ENCODE measurements at places on chromosomes 4 and X.

DNA sequence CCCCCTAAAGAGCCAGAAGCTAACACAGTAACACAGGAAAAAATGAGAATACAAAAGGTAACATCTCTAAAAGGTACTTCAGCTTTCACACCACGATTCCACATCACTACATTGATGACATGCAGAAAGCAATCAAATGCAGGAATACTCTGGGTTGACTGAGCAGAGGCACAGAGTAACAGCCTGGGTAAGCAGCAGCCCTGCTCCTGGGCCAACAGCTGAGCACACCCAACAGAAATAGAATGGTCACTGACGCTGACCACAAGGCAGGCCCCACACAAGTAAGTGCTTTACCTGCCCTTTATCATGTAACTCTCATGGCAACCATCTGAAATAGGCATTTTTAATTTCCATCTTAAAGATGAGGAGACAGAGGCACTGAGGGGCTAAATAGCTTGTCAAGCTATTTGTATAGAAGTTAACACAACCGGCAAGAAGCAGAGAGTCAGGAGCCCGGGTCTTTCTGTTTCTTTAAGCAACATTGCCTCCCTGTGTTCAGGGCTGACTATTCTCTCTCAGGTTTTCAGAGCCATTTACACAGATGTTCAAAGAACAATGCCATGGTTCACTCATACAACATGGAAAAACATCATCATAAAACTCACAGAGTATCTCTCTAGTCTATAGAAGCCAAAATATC lies 168.9 kb downstream of the ZNF674 start:
- peaks cover 18% of the 10 kb centered on the region for H3K4me1 ChIP-seq
- DNase-seq, result peak; percentile 52
- H3K4me3 ChIP-seq, result no peak overlapping the region
- no peaks in the 10 kb centered on the region for H3K36me3 ChIP-seq

- H3K4me1 ChIP-seq, result peaks cover 46% of the 10 kb centered on the region
- H3K36me3 ChIP-seq, result peaks cover 6% of the 10 kb centered on the region
- no peak overlapping the region for H3K4me3 ChIP-seq
- H3K27me3 ChIP-seq, result no peaks in the 10 kb centered on the region
Measured at GRCh38 chr4:148061795-148062194, 329.9 kb downstream of the ARHGAP10 start.

DNA sequence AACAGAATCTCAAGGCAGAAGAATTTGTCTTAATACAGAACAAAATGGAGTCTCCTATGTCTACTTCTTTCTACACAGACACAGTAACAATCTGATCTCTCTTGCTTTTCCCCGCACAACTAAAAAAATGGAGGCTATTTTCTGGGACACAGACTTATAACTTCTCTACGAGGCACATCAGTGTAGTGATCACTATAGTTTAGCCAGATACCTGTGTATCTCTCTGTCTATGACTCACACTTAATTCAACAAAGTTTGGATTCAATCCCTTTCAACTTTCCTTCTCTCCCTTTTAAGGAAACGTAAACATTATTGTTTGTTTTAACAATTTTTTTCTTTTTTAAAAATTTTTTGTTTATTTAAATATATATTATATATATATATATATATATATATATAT lies 29.4 kb downstream of the APELA start:
- H3K27ac ChIP-seq, result no peak overlapping the region

GRCh38 chrX:46912603-46913491 lies 626 bp downstream of the JADE3 start:
- H3K4me1 ChIP-seq, result peaks cover 10% of the 10 kb centered on the region
- H3K27ac ChIP-seq, result no peak overlapping the region
- H3K4me3 ChIP-seq, result peak overlapping the region; percentile 71

GRCh38 chr4:2489081-2489805 lies 20.3 kb downstream of the RNF4 start:
- H3K27ac ChIP-seq, result peak overlapping the region; percentile 86
- DNase-seq, result no peak
- H3K27me3 ChIP-seq, result no peaks in the 10 kb centered on the region
- H3K36me3 ChIP-seq, result peaks cover 39% of the 10 kb centered on the region
- H3K4me3 ChIP-seq, result no peak overlapping the region
- H3K4me1 ChIP-seq, result peaks cover 52% of the 10 kb centered on the region

- H3K27me3 ChIP-seq, result peaks cover 15% of the 10 kb centered on the region
- peaks cover 6% of the 10 kb centered on the region for H3K4me1 ChIP-seq
- no peaks in the 10 kb centered on the region for H3K36me3 ChIP-seq
- DNase-seq, result no peak
- H3K27ac ChIP-seq, result no peak overlapping the region
Measured at GRCh38 chr4:76698141-76698540, 199.8 kb downstream of the SOWAHB start.

GRCh38 chr4:38673130-38673978 lies 9.4 kb downstream of the KLF3 start:
- peaks cover 89% of the 10 kb centered on the region for H3K4me1 ChIP-seq
- no peak overlapping the region for H3K4me3 ChIP-seq
- no peaks in the 10 kb centered on the region for H3K27me3 ChIP-seq
- peaks cover 3% of the 10 kb centered on the region for H3K36me3 ChIP-seq

GRCh38 chrX:6821730-6822129 lies 286.8 kb upstream of the VCX3A start:
- H3K4me1 ChIP-seq, result no peaks in the 10 kb centered on the region
- no peaks in the 10 kb centered on the region for H3K36me3 ChIP-seq
- H3K4me3 ChIP-seq, result no peak overlapping the region
- no peak overlapping the region for H3K27ac ChIP-seq

- DNase-seq, result no peak
- no peaks in the 10 kb centered on the region for H3K4me1 ChIP-seq
- no peaks in the 10 kb centered on the region for H3K36me3 ChIP-seq
- H3K27me3 ChIP-seq, result no peaks in the 10 kb centered on the region
- H3K4me3 ChIP-seq, result no peak overlapping the region
Measured at GRCh38 chr4:29390921-29391320, 1329.2 kb upstream of the PCDH7 start.

- no peak overlapping the region for H3K4me3 ChIP-seq
- no peaks in the 10 kb centered on the region for H3K36me3 ChIP-seq
- H3K27me3 ChIP-seq, result peaks cover 2% of the 10 kb centered on the region
- no peak overlapping the region for H3K27ac ChIP-seq
- peaks cover 7% of the 10 kb centered on the region for H3K4me1 ChIP-seq
Measured at GRCh38 chrX:112851806-112852205, 11.2 kb upstream of the AMOT start.

DNA sequence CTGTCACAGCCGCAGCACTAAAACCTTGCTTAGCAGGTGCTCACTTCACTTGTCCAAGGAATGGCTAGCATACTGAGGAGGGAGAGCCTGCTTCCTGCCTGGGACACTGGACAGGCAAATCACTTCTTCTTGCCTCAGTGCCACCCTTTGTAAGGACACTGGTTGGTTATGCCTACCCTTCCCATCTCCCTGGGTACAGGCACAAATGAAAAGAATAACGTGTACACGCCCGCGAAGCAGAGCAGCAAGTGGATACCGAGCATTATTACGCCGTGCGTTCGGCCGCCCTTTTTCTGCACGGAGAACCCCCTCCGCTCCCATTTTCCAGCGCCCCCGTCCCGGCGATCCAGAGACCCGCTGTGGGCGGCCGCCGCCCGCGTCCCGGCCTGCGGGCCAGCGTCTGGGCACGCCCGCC lies 338 bp upstream of the KLHL2 start:
- H3K27me3 ChIP-seq, result no peaks in the 10 kb centered on the region
- H3K36me3 ChIP-seq, result peaks cover 3% of the 10 kb centered on the region
- H3K4me3 ChIP-seq, result peak overlapping the region; percentile 75
- H3K27ac ChIP-seq, result peak overlapping the region; percentile 87

DNA sequence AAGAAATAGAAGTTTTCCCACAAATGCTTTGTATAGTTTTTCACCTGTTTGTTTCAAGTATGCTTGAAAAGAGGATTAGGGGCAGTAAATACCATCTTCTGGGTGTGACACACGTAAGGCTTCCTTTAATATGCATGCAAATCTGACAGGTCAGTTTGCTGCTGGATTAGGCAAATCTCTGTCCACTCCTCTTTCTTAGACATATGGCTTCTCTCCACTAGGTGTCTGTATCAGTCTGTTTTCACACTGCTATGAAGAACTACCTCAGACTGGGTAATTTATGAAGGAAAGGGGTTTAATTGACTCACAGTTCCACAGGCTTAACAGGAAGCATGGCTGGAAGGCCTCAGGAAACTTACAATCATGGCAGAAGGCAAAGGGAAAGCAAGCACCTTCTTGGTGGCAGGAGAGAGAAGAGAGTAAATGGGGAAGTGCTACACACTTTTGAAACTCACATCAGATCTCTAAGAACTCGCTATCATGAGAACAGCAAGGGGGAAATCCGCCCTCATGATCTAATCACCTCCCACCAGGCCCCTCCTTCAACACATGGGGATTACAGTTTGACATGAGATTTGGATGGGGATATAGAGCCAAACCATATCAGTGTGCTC lies 66.9 kb downstream of the TAB3 start:
- no peaks in the 10 kb centered on the region for H3K27me3 ChIP-seq
- no peak overlapping the region for H3K27ac ChIP-seq
- no peak for DNase-seq
- peaks cover 18% of the 10 kb centered on the region for H3K4me1 ChIP-seq

- H3K27ac ChIP-seq, result no peak overlapping the region
- DNase-seq, result no peak
Measured at GRCh38 chrX:133939655-133940302, 45.6 kb downstream of the GPC3 start.

DNA sequence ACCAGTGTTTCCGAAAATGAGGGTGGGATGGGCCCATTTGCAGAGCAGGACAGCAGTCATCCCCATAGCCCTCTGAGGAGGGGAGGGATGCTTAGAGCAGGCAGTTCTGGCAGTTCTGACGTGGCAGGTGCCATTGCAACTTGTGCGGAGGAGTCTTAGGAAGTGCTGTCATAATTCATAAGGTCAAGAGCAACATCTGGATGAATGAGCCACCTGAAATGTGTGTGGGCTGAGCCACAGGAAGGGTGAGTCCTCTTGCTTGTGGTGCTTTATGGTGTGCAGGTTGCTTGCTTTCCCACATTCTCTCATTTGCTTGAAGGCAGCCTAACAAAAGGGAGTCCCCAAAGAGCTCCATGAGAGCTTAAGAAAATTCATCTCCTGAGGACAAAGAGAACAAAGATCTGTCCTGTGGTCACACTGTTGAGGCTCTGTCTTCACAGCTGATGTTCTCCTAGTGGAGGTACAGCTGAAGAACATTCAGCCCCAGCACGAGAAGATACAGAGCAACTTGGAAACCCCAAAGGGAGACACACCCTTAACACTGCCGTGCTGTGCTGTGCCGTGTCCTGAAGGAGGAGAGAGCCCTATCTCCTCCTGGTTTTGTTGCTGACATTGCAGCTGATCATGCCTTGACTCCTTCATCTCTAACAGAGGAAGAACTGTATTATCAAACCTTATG lies 60.3 kb downstream of the DLG3 start:
- H3K4me1 ChIP-seq, result peaks cover 34% of the 10 kb centered on the region
- DNase-seq, result peak; percentile 64
- peaks cover 5% of the 10 kb centered on the region for H3K36me3 ChIP-seq
- peak overlapping the region; percentile 72 for H3K27ac ChIP-seq
- H3K27me3 ChIP-seq, result no peaks in the 10 kb centered on the region

- peak overlapping the region; percentile 83 for H3K4me3 ChIP-seq
- H3K27me3 ChIP-seq, result no peaks in the 10 kb centered on the region
- H3K4me1 ChIP-seq, result peaks cover 52% of the 10 kb centered on the region
- peak; percentile 22 for DNase-seq
- H3K36me3 ChIP-seq, result peaks cover 21% of the 10 kb centered on the region
Measured at GRCh38 chrX:21943460-21944135, 3.1 kb downstream of the SMS start.

DNA sequence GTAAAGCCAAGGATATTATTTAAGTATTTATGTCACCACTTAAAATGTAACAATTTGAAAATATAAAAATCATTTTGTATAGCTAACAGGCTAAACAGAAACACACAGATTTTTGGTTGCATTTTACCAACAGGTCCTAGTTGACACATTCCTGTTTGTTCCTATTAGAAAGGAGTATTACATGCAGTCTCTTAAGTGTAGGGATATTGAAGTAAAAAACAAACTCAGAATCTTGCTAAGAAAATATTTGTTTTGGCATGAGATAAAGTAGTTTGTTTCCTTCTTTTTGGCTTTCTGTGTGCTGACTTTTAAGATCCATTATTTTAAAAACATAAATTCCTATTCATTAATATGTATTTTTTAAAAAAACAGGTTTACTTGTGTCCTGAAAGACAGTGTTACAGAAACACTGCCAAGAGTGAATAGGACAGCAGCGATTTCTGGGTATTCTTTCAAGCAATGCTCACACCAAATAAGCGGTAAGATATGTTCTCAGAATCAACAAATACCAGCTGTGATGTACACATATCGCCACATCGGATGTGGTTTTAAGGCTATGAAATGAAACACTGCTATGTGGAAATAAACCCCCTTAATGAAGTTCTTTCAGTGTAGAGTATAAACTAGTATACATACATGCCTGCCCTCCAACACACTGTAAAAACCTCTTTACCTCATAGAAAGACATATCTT lies 6.9 kb downstream of the F11 start:
- H3K4me1 ChIP-seq, result no peaks in the 10 kb centered on the region
- no peak overlapping the region for H3K27ac ChIP-seq
- H3K27me3 ChIP-seq, result peaks cover 14% of the 10 kb centered on the region
- no peak for DNase-seq
- no peak overlapping the region for H3K4me3 ChIP-seq

DNA sequence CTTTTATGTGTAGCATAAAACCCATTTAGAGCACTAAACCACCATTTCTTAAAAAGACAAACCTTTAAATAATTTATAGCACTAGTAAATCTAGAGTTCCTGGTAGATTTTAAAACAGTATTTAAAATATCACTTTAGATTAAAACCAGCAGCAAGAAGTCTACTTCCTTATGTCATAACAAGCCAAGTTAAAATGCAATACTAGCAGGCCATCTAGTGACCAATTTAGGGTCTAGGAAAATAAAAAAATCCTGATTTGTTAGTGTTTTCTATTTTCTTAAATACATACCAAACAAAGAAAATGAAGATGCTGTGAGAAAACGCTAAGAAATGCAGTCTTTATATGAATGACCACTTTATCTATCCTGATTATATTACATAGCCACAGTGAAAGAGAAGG lies 53.9 kb downstream of the PAPSS1 start:
- peaks cover 2% of the 10 kb centered on the region for H3K36me3 ChIP-seq
- DNase-seq, result no peak
- H3K27me3 ChIP-seq, result no peaks in the 10 kb centered on the region
- no peak overlapping the region for H3K27ac ChIP-seq
- no peaks in the 10 kb centered on the region for H3K4me1 ChIP-seq

DNA sequence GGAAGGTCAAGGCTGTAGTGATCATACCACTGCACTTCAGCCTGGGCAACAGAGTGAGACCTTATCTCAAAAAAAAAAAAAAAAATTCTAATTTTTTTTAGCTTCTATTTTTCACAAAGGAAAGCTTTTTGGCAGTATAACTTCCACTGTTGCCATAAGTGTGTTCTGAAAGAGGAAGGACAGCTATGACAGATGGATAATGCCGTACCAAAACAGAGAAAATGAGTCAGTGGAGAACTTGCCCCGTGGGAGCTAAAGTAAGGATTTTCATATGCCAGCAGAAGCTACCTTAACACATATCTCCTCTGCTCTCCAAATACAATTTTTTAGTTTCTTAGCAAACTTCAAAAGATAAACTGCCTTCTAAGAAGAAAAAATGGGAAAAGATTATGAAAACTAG lies 43.7 kb downstream of the RPS3A start:
- no peak overlapping the region for H3K4me3 ChIP-seq
- DNase-seq, result no peak
- no peaks in the 10 kb centered on the region for H3K36me3 ChIP-seq
- H3K27ac ChIP-seq, result no peak overlapping the region
- no peaks in the 10 kb centered on the region for H3K27me3 ChIP-seq
- no peaks in the 10 kb centered on the region for H3K4me1 ChIP-seq
